EH (cell line): ENCODE measurements at places on chromosomes 4 and X.

- no peak for DNase-seq
Measured at GRCh38 chr4:176016601-176017000, 49.0 kb upstream of the WDR17 start.

- DNase-seq = no peak
Measured at GRCh38 chr4:2246384-2247127, 4.6 kb upstream of the HAUS3 start.

GRCh38 chr4:107692202-107692601 is 27.8 kb downstream of the PAPSS1 start:
- no peak for DNase-seq

- no peak for DNase-seq
Measured at GRCh38 chr4:188649635-188650034, 510.4 kb downstream of the TRIML1 start.

DNA sequence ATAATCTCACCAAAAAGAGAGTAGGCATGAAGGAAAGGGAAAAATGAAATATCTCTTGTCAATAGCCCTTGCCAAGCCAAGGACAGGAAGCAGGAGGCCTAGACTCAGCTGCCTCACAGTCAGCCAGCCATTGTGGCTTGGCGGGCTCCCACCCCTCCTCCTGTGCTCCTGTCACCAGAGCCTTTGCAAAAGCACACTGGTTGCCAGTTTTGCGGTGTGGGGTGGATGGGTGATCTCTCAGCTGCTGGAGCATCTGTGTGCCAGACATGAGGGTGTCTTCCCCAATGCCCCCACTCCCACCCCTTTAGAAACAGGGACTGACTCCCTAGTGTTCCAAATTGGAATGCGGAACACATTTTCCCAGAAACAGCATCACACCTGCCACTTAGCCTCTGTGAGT is 26.1 kb downstream of the ARHGEF6 start:
- no peak for DNase-seq

DNA sequence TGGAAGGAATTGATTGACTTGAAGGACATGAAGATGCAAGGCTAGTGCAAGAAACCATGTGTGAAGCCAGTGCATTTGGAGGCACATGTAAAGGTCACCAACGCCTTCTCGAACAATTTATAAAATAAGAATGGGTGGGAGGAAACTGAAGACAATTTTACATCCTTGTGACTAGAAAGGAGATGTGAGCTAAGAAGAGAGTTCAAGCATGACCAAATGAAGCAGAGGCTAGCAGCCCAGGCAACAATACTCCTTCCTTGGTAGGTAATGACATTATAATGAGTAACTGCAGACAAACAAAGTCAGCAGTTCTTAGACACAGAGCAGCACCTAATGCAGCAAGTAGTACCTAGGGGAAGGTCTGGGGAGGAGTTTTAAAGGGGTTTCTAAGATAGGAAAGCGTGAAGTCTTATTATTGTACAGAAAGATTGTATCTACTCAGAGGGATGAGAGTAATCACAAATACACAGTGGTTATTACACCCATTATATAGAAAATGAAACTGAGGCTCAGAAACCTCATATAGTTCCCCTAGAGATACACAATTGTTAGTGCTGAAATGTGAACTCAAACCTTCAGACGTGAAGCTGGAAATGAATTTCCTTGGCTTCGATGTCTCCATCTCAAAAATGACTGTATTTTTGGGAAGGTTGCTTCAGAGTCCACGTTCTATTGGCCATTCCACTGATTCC is 56.1 kb downstream of the ATXN3L start:
- DNase-seq = no peak
